Stimulated activated CD4-positive, alpha-beta T cell treated with anti-CD3 and anti-CD28 coated beads, Interleukin-1b, Interleukin-23, amount 100 ng/mL, for 1 hour (primary cell): ENCODE measurements at places on chromosomes 2 and 18.

DNA sequence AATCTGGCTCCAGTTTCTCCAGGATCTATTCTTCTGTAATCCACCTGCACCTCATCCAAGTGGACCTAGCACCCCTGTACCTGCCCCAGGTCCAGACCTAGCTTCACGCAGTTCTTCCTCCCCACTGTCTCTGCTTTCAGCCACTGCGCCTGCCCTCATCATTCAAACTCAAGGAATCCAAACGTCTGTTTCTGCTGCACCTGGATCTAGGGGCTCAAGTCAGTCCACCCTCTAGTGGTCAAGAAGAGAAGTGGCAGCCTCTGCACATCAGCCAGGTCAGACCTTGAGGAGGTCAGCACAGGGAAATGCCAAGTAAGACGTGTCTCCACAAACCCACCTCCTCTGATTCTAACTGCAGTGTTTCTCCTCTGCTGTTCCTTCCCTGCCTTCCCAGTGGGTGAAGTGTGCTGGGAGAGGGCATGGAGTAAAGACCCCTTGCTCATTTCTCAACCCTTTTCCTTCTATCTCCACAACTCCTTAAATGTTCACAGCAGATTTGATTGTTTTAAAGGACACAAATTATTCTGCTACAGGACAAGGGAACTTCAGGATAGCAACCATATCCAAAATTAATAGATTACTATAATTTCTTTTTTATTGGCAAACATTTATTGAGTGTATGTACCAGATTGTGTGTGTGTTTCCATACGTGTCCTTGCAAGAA is 8.6 kb upstream of the RNF152 start:
- no peak for DNase-seq

- no peak for DNase-seq
Observed at GRCh38 chr2:776487-776886, 99.3 kb upstream of the TMEM18 start.

- DNase-seq = no peak
Observed at GRCh38 chr2:97770445-97770844, 57.1 kb downstream of the ZAP70 start.

DNA sequence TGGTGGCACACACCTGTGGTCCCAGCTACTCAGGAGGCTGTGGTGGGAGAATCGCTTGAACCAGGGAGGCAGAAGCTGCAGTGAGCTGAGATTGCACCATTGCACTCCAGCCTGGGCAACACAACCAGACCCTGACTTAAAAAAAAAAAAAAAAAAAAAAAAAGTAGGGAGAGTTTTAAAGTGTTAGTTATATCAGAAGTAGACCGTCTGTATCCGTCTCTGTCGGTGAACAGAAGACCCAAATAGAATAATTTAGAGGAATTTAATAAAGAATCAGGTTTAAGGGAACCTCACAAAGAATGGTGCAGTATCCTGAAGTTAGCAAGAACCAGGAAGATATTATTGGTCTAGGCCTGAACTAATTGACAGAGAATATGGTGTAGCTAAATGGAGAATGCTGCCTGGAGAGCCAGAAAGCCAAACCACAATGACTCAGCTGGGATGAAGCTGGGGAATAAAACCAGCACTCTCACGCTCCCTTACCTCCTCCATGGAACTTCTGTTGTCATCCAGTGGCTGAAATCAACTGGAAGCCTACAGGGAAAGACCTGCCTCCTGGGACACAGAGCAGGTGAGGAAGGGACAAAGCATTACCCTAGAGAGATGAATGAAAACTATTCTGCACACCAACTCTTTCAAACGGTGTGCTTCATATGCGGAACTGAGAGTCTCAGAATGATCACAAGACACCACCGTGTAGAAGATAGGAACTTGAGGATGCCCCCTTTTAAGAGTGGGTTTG is 39.1 kb upstream of the PLEKHM3 start:
- DNase-seq = no peak

- no peak for DNase-seq
Observed at GRCh38 chr18:36633961-36634412, 194.8 kb downstream of the TPGS2 start.

DNA sequence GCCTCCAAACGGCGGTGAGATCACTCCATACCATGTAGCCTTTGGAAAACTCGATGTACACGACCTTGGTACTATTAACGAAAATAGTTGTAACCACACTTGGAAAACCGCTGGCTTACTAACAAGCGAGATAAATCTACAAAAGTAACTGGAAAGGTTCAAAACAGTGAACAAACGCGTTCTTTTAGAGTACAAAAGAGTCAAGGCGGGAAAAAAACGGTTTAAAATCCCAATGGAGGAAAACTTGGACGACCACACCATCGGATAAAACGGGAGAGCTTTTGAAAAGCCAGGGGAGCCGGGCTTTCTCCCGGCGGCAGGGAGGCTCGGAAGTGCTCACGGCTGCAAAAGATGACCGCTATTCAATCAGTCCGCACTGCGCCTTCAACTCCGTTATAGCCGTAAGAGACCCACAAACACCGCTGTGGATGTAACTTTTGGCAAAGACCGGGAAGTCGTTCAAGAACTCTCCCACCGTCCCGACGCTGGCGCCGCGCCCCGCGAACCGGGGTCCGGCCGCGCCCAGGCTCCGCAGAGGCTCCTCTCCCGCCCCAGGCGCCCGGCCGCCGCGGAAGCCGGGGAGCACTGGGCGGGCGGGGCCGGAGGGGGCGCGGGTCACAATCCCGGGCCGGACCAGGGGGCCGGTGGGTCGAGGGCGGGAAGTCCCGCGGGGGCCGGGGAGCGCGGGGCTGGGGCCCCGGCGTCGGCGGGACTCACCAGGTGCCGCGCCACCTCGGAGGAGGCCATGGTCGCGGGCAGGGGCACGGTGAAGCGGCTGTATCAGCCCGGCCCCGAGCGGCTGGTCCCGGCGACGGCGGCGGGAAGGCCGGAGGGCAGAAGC is 465 bp downstream of the SEPTIN10 start:
- DNase-seq = no peak
